ENCODE measurements at places on chromosomes 5 and 9.

DNA sequence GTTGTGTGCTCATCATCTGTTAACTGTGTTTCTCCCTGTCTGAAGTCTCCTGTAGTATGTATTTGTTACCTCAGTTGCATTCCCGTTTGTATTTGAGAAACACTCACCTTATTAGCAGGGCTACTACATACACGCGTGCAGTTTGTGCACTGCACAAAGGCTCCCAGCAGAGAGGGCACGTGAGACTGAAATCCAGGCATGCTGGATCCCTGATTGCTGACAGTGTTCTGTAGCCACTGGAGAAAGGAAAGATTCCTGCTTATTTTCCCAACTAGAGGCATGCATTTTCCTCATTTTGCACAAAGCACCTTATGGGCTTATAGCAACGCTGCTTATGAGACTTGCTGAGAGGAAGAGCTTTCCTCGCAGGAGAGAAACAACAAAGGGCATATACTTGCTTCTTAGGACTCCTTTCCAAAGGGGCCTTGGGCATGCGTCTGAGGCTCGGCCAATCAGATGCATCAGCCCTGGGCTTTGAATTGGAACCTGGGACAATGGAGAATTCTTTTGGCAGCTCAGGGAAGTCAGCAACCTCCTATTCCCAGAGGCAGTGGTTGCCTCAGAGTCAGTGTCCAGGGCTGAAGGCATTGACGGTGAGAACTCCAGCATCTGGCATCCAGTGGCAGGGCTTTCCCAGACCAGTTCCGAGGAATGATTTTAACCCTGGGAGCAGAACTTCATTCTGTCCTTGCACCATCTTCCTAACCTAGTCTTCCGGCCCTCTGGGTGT, 9.9 kb upstream of the MEGF10 start:
- no peak overlapping the region for H3K4me3 ChIP-seq
- no peaks in the 10 kb centered on the region for H3K27me3 ChIP-seq
- no peak overlapping the region for H3K27ac ChIP-seq
- H3K36me3 ChIP-seq, result no peaks in the 10 kb centered on the region
- no peak for DNase-seq

GRCh38 chr5:110195288-110195687, 505.6 kb downstream of the MAN2A1 start:
- no peaks in the 10 kb centered on the region for H3K4me1 ChIP-seq
- no peak overlapping the region for H3K4me3 ChIP-seq
- no peaks in the 10 kb centered on the region for H3K27me3 ChIP-seq
- H3K27ac ChIP-seq, result no peak overlapping the region
- no peaks in the 10 kb centered on the region for H3K36me3 ChIP-seq
- DNase-seq, result no peak

DNA sequence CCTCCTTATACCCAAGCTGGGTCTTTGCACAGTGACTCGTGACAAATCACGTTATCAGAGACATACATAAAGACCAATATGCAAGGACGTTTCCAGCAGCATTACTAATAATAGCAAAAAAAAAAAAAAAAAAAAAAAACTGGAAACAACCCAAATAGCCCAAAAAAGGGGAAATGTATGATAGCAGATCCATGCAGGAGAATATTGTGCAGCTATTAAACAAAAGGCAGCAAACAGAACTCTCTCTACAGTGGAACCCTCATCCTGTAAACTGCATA, 37.7 kb downstream of the C5orf15 start:
- no peaks in the 10 kb centered on the region for H3K4me1 ChIP-seq
- DNase-seq, result no peak
- H3K4me3 ChIP-seq, result no peak overlapping the region
- no peaks in the 10 kb centered on the region for H3K27me3 ChIP-seq
- H3K36me3 ChIP-seq, result no peaks in the 10 kb centered on the region

DNA sequence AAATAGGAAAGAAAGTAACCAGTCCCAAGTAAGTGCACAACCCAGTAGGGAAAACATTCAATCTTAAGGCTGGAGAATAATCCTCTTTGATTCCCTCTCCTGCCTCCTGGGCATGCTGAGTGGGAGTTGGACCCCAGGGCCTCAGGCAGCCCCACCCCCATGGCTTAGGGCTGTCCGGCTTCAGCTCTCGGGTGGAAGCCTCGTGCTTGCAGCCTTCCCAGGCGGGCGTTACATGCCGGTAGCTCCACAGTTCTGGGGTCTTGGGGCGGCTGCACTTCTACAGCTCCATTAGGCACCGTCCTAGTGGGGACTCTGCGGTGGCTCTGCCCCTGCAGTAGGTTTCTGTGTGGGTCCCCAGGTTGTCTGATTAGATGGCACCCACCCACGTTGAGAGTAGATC, 10.1 kb downstream of the GLIPR2 start:
- no peaks in the 10 kb centered on the region for H3K27me3 ChIP-seq
- H3K4me3 ChIP-seq, result no peak overlapping the region
- H3K4me1 ChIP-seq, result peaks cover 21% of the 10 kb centered on the region
- no peak overlapping the region for H3K27ac ChIP-seq
- H3K36me3 ChIP-seq, result peaks cover 2% of the 10 kb centered on the region

- no peak overlapping the region for H3K4me3 ChIP-seq
- no peaks in the 10 kb centered on the region for H3K36me3 ChIP-seq
Measured at GRCh38 chr5:89279391-89280036, 396.5 kb upstream of the MEF2C start.

GRCh38 chr9:14023285-14023684, 290.7 kb downstream of the NFIB start:
- DNase-seq, result no peak
- H3K36me3 ChIP-seq, result no peaks in the 10 kb centered on the region
- H3K4me3 ChIP-seq, result no peak overlapping the region
- peaks cover 20% of the 10 kb centered on the region for H3K4me1 ChIP-seq
- no peaks in the 10 kb centered on the region for H3K27me3 ChIP-seq
